ENCODE measurements at places on chromosomes 5 and 9.
A peak's percentile ranks its signal among the peaks of the same experiment; 100 is the strongest.

GRCh38 chr5:170627271-170627670 is 123.5 kb downstream of the KCNIP1 start:
- no peak for DNase-seq

- no peak for DNase-seq
Measured at GRCh38 chr5:152477536-152477935, 72.5 kb upstream of the NMUR2 start.

GRCh38 chr5:138610918-138611677 is 35.9 kb upstream of the HSPA9 start:
- peak; percentile 62 for DNase-seq

- peak; percentile 27 for DNase-seq
Measured at GRCh38 chr5:132476876-132477781, 13.4 kb downstream of the IRF1 start.

DNA sequence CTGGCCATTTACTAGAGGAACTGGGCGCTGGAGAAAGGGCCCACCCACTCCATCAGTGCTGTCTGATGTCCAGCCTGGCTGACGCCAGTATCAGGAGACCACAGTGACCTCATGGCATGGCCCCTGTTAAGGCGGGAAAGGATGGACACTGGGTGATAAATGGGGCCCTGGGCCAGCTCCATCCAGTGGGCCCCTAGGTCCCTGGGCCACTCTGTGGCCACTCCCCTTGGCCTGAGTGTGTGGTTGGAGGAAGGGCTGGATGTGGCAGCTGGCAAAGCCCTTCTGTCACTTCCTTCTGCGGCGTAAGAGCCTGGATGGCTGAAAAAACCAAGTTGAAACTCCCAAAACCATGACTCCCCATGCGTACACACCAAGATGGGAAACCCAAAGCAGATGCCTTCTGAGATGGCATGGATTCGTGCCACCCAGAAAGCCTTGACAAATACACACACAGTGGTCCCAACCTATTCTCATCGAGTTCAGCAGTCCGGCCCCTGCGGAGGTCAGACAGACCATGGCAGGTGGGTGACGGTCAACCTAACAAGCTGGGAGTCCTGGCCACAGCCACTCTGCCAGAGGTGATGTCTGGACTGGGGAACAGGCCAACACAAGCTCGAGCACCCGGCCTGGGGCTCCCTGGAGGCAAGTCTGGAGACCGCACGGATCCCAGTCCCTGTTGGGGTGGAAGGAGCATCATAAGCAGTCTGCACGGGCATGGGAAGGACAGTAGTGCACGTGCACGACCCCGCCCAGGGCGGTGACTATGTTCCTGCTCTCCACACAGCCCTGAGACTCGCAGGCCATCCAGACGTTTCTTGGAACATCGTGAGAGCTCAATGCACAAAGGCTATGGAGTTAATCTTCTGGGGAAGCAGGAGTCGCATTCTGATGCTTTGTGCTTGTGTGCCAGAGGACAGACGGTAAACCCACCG is 45.2 kb upstream of the NOTCH1 start:
- no peak for DNase-seq

GRCh38 chr5:115584501-115584900 is 17.8 kb downstream of the TICAM2 start:
- DNase-seq = no peak

DNA sequence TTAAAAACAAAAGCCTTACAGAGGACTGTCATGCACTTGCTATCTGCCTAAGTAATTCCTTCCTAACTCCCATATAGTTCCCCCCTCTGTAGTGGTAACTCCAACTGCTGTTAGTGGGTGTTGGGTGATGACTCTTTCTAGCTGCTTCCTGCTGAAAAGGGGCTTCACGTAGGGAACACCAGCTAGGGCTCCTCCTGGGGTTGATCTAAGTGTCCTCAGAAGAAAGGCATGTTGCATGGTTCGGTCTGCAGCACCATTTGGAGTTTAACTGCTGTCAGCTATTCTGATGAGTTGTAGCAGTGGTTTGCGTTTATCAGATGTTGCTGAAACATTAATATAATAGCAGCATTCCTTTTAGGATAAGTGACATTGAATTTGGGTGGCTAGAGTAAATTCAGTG is 281.9 kb upstream of the TUSC1 start:
- no peak for DNase-seq

GRCh38 chr9:96047741-96048103 is 172.2 kb downstream of the ERCC6L2 start:
- no peak for DNase-seq

GRCh38 chr5:112473989-112474388 is 54.9 kb upstream of the EPB41L4A start:
- no peak for DNase-seq

DNA sequence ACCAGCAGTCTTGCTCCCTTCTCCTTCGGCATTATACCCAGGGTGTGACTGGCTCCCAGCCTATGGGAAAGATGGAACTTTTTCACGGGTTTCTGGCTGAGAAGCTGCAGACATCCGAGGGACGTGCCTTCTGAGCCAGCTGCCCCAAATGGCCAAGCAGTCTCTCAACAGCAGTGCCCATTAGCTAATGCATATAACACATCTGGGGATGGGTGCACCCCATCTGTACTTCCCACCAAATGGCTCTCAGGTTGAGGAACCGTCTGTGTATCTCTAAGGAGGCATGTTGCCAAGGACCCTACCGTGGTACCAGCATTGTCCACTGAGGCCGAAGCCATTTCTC is 25.0 kb downstream of the C5orf15 start:
- no peak for DNase-seq

- DNase-seq = no peak
Measured at GRCh38 chr9:35859310-35859989, 10.8 kb downstream of the OR13J1 start.

GRCh38 chr5:80895523-80895922 is 64.6 kb upstream of the RASGRF2 start:
- DNase-seq = no peak

DNA sequence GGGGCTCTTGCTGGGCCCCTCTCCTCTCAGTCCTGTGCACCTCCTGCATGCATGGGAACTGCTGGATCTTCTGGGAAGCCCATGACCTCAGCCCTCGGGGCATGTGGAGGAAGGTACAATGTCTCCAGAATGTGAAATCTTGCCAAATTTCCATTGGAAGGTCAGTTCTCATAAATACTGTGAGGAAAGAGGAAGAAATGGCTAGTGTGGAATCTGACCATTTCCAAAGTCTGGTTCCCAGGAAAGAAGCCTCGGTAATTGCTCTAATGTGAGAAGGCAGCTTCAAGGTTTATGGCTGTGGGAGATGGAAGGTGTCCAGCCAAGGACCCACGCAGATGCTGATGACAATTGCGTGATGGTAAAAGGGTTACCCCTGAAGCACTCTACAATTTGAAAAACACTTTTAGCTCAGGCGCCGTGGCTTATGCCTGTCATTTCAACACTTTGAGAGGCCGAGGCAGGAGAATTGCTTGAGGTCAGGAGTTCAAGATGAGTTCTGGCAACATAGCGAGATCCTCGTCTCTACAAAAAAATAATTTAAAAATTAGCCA is 8.1 kb upstream of the IL17B start:
- DNase-seq = no peak

DNA sequence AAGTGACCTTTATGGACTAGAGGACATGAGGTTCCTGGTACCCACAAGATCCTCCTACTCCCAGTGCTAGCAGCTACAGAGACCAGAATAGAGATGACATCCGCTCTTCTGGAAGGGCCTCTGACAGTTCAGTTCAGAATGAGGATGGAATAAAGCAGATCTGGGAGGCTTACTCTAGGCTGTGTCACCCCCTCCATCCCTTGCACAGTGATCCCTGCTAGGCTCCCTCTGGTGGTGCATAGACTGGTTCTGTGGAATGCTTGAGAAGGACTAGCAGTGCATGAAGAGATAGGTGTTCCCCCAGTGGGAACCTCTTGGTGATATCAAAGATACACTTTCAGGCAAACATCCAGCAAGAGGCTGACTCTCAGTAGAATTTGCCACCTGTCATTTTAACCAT is 83.0 kb downstream of the NPR3 start:
- DNase-seq = peak; percentile 39

- DNase-seq = peak; percentile 14
Measured at GRCh38 chr5:96381526-96381925, 51.5 kb downstream of the PCSK1 start.

DNA sequence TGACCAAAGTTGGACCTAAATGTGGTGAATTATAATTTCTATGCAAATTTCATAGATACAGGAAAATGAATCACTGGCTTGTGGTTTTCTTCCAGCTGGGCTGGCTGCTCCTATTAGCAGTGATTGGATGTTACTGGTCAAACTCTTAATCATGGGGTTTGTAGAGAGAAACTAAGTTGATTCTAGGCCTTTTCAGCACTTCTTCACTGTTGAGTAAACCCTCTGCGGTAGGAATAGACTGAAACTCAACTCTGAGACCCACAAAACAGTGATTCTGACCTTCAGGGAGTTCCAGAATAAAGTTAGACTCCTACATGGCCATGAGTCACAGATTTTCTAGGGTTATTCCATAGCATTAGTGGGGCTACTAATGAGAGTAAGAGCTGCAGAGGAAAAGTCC is 47.9 kb upstream of the FKTN start:
- DNase-seq = no peak

- peak; percentile 43 for DNase-seq
Measured at GRCh38 chr9:91162784-91163443, 198.8 kb downstream of the AUH start.

DNA sequence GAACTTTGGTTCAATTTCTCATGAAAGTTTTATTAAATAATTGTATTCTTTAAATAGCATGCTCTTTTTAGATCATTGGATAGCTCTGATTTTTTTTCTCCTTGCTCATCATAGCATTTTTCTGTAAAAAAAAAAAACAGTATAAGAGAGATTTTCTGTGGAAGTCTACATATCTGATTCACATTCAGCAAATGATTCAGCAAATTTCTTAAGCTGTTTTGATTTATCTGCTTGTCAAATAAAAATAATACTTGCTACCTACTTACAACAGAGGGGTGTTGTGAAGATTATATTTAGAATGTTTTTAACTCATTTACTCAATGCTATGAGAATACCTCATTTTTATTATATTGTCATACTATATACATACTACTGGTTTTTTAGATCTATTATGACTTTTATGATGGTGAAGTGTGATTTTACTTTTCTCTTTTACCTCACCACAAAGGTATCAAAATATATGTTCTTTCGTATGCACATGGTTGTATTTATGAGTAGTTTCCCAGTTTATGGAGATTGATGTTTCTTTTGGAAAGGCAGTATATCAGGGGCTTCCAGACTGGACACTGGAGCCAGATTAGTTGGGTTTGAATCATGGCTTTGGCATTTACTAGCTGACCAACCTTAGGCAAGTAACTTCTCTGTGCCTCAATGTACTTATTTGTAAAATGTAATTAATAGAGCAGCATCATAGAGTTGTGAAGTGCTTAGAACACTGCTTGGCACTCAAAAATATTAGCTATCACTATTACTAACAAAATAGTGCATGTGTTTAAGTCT is 25.5 kb downstream of the TNPO1 start:
- DNase-seq = no peak

GRCh38 chr9:112608851-112609250 is 109.1 kb downstream of the INIP start:
- no peak for DNase-seq

- DNase-seq = no peak
Measured at GRCh38 chr5:53490747-53491146, 10.3 kb downstream of the FST start.

DNA sequence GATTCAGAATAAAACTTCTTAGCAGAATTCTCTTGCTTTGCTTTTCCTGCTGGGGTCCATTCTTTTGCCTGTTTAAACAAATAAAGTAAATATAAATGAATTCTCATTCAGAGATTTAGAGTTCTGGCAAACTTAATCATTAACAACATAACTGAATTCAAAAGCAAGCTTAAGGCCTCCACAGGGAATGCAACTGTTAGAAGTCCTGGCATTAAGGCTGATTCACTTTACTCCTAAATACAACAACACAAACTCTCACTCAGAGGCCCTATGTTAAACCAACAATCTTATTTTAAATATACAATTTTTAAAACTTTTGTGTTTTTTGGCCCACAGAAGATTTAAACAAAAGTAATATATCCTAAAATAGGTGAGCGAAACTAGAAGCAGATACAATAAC is 178.3 kb downstream of the AP3B1 start:
- DNase-seq = no peak

DNA sequence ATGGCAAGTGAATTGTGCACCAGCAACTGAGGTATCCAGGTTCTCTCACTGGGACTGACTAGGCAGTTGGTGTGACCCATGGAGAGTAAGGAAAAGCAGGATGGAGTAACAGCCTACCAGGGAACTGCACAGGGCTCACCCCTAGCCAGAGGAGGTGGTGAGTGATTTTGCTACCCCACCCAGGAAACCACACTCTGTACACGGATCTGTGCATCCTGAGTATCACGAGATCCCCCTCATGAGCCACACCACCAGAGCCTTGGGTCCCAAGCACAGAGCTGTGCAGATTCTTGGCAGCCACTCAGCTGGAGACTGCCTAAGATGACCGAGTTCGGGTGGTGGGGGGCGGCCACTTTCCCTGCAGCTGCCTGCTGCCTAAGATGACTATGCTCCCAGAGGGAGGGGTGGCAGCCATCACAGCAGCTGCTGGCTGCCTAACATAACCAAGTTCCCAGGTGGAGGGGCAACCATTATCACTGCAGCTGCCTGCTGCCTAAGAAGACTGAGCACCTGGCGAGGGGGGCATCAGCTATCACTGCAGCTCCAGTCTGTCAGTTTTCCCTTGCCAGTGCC is 48.4 kb upstream of the EFNA5 start:
- no peak for DNase-seq

All from mesendoderm (in vitro differentiated cells).